ENCODE measurements at places on chromosomes 3 and 15.
A peak's percentile ranks its signal among the peaks of the same experiment; 100 is the strongest.

DNA sequence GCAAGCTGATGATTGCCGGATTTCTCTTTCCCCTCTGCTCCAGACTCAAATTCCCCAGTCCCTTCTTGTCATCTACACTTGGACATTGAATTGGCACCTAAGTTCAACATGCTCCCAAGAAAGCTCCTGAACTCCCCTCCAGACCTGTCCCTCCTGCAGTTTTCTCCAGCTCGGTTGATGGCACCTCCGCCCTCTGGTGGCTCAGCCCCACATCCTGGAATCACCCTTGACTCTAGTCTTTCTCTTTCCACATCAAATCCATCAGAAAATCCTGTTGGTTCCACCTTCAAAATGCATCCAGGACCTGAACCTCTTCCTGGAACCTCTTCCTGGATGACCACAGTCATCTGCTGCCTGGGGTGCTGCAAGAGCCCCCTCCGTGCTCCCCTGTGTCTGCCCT is 60.1 kb downstream of the RASGRF1 start:
- DNase-seq: no peak

DNA sequence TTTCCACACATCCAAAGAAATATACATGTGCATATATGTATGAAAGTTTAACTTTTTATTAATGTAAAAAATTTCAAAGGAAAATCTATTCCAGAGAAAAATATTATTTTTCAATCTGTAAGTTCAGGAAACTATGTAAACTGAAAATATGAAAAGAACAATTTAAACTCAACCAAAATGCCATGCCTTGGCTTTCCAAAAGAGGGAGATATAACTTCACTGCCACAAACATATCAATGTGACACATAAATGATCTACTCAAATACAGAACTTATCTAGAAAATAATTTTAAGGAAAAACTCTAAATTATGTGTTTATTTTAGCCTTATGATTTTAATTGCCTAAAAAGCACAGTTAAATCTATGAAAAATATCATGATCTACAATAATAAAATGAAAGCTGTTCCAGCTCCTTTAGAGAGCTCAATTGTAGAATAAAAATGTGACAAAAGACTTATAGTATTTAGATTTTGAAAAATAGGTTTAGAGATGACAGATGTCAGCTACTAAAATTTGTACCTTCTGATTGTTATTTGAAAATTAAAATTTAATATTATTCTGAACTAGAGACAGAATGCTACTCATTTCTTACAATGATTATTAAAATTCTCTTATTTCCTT is 94.8 kb downstream of the GBE1 start:
- no peak for DNase-seq

DNA sequence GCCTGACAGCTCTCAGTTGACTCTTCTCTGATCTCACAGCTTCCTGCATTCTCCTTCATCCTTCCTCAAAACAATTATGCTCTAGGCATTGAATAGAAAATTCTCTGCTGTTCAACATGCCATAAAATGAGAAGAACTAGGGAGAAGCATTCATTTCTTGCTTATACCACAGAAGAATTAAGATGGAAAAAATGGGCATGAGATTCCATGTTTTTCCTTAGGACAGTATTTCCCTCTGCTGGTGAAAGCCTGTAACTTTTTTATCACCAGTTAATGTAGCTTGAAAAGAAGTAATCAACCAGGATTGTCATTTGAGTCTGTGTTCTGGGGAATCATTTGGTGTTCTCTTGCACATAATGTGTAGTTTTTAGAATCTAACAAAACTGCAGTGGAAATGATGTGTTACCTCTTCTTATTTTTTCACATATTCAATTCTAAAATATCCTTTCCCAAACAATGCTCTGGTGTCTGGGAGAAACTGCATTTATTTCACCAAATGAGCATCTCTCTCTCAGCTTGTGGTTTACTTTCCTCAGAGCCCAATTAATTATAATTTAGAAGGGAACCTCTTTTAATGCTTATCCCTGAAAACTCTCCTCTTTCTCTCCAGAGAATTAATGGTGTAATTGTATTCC is 92.8 kb upstream of the DCBLD2 start:
- DNase-seq: no peak

- peak; percentile 83 for DNase-seq
These were observed 34.9 kb upstream of the TIMP4 start for GRCh38 chr3:12193485-12194165.

DNA sequence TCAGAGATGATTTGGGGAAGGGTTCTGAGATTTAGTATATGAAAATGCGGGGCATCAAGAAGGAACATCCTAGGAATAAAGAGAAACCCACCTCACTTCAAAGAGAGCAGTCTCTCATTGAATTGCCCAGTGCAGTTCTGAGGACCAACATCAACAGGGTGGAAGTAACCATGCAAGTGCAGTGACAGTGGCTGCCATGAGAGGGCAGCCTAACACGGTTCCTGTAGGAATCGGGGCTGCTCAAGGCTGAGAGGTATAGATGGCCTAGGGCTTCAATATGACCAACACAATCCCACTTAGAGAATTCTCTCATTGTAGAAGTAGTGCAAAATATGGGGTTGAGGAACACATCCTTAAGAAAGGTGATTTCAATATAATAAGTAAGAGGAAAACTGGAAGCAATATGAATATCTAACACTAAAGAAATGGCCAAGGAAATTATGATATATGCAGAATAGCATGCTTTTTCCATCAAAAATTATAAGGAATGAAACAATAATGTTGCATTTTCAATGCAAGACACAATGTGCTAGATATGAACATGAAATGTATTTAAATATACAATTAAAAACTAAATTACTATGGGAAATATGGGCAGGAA is 51.1 kb upstream of the ARRDC4 start:
- peak; percentile 77 for DNase-seq

GRCh38 chr15:28017423-28017924 is 81.6 kb downstream of the OCA2 start:
- DNase-seq: peak; percentile 14

DNA sequence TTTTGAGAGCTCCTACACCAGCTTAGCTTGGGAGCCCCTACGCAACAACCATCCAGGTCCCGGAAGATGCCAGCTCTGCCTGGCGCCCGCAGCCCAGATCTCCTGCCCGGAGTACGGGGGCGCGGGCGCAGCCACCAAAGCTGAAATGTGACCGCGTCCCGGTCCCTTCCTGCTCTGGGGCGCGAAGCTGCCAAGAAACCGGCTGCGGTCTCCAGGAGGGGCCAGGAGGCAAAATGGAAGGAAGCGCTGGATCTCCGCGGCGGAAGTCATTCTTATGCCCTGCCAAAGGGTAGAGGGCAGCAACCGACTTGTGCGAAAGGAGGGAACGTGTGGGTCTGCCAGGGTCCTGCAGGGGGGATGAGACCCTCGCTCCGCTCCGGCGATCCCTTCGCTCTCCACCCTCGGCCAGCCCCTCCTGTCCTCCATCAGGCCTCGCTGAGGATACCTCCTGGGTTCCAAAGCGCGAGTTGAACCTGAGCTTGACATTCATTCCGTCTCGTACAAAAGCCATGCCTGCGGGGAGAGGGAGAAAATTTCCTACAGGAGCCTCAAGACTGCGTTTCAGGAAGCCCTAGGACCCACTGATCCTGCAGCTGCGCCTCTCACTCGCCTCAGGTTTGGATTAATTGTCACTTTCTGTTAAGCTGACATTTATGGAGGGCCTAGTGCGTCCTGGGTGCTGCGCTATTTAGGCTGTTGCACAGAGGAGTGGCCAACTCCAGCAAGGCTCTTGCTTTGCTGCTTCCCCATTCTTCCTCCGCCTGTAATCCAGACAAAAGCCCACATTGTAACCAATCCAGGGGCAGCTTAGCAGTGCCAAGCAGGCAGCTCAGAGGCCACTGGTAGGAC is 98.3 kb upstream of the VGLL3 start:
- DNase-seq: peak; percentile 55

DNA sequence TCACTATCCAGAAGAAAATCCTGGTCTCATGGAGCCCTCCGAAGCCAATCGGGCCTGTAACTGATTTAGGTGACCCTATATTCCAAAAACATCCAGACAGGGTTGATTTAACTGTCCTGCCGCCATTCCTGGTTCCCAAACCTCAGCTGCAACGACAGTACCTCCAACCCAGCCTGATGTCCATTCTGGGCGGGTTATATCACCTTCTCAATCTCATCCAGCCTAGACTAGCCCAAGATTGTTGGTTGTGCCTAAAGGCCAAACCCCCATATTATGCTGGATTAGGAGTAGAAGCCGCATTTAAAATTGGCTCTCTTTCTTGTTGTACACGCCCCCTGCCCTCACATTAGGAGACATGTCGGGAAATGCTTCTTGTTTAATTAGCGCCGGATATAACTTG is 36.7 kb downstream of the ZBTB11 start:
- DNase-seq: no peak

DNA sequence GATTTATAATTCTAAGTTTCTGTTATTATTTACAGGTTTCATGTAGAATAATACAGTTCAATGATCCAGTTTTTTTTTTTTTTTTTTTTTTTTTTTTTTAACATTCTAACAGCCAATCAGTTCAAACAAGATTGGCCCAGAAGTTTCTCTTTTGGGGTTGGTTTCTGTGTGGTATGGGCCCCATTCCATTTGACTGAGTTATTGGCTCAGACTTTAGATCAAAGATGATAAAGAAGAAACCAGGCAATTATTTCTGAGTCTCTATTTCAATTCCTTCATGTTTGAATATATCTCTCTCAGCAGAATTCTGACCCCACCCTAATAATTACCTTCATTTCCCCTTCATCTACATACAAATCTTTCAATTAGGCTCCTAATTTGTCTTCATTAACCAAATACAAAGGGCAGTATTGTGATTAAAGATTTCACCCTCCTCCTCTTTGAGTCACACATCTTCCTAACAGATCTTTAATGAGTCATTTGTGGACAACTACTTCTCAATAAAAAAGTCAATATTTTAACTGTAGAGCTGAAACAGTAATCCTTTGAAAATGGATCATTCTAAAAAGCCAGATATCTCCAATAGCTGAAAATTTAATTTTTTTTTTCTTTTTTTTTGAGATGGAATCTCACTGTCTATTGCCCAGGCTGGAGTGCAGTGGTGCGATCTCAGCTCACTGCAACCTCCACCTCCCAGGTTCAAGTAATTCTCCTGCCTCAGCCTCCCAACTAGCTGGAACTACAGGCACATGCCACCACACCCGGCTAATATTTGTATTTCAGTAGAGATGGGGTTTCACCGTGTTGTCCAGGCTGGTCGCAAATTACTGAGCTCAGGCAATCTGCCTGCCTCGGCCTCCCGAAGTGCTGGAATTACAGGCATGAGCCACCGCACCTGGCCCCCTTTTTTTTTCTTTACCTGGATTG is 878.8 kb downstream of the NAALADL2 start:
- DNase-seq: no peak

- no peak for DNase-seq
These were observed 204.1 kb downstream of the STXBP5L start for GRCh38 chr3:121111914-121112612.

GRCh38 chr15:61530769-61531168 is 301.7 kb upstream of the RORA start:
- DNase-seq: no peak

DNA sequence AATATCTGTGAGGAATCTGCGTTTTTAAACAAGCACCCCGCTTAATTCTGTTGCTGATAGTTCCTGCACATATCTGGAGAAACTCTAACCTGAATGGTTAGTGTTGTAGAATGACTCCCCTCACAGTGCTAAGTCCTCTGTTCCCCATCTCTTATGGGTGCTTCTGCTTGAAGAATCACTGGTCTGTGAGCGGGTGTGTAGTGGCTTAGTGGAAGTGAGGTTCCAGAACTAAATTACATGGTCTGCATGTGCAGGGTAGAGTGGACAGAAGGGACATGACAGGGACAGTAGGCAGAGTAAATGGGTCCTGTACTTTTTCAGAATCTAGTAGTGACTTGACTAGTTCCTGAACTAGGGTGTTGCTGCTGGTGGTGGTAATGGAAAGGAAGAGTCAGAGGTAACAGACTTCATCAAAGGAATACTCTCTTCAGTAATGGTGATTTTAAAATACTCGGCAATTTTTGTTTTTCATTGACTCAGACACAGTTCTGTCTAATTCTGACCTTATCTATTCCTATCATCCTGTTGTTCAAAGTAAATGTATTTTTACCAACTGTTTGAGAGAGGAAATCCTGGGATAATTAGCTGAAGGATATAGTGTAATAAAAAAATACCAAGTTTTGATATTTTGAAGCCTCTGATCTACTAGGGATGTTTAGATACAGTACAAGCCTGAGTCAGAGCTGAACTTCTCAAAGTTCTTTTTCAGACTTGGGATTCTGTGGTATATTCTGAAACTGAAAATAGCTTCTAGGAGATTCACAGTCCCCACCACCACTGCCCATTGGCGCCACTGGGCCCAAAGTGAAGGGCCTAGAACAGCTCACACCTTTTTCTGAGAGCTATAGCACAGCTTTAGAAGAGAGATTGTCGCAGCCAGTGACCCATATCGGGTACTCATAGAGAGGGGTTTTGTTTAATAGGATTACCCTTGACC is 55.5 kb downstream of the FNDC3B start:
- no peak for DNase-seq

- DNase-seq: no peak
These were observed 18.6 kb upstream of the MYZAP start for GRCh38 chr15:57573151-57573550.
